ENCODE measurements at places on chromosomes 5 and 9.

GRCh38 chr9:134283692-134284265 is 42.5 kb upstream of the RXRA start:
- DNase-seq = no peak

DNA sequence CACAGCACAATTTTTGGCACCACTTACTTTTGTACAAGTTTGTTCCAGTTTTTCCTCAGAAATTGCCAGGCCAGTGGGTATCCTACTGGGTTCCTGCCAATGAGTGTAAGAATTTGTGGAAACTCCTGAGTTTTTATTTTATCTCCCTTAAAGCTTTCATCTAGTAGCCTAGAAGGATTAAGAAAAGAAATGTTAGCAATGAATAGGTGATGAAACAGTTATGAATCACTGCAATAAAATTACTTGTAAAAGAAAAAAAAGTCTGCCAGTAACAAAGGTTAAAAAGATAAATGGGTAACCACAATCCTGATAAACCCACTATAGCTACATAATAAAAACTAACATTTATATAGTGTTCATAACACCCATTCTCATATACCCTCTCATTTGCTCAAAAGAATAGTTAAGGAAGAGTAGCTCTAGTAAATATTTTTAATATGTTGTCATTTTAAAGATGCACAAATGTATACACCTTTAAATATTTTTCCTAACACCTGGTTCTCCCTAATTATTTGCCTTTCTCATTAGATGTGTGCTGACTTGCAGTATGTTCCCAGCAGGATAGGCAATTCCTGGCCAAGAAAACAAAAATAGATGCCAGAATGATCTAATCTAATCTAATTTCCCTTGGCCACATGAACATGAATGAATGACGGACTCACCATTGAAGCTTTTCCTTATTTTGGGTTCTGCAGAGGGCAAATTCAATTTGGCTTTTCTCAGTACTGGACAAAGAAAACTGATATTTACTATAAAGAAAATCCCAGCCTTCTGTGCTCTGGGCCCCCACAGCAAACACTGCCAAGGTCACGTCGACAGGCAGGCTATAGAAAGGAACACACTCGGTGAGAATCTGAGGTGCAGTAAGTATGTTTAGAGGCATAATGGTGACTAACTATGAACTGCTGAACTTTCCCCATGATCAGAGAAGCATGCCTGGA is 26.4 kb downstream of the ERAP1 start:
- DNase-seq = no peak

DNA sequence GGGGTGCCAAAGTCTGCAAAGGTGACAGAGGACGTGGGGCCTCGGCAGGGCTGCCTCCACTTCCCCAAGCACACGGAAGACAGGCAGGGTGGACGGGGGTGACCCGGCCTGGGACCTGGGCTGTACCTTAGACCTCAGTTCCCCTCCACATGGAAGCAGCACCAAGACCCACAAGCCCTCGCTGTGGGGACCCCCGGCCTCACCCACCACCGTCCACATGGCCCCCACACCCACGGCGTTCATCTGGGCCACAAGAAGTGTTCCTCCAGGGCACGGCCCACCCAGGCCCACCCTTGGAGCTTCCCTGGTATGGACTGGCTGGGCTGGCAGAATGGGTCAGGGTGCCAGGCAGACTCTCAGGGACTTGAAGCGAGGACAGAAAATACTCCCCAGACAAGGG is 45.8 kb upstream of the NKD2 start:
- no peak for DNase-seq

DNA sequence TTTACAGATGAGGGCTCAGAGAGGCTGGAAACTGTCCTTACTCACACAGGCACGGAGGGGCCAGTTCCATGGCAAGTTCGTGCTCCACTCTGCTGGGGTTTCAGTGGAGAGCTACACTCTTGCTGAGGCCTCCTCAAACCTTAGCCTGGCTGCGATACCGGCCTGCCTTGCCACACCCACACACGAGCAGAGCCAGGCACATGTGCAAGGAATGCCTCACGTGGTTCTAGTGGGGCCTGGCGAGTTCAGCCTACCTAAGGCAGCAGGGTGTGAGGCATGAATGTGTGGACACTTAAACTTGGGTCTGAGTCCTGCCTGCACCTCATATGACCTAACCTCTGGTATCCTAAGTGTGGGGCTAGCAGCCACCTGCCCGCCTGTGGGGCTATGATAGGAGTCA is 21.5 kb upstream of the PRDM12 start:
- no peak for DNase-seq

DNA sequence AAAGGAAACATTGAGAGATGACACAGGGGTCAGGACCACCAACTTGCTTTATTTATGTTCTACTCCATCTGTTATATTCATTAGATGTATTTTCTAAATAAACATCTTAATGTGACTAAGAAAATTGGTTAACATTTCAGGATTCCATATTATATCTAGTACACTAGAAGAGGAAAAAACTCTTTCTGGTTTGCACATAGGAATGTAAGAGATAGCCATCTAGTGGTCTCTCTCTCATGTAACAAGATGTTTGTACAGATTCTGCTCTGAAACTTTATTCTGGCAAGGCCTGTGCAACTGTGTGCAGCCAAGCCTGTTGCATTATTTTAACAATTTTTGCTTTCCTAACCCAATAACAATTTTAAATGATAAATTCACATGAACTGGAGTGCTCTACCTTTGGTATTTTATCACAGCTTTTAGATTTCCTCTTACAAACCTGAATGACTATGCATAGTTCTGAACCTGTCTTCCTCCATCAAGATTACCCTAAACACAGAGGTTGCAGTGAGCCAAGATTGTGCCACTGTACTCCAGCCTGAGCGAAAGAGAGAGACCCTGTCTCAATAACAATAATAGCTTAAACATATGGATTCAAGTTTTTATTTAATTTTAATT is 148.2 kb downstream of the GIN1 start:
- no peak for DNase-seq

DNA sequence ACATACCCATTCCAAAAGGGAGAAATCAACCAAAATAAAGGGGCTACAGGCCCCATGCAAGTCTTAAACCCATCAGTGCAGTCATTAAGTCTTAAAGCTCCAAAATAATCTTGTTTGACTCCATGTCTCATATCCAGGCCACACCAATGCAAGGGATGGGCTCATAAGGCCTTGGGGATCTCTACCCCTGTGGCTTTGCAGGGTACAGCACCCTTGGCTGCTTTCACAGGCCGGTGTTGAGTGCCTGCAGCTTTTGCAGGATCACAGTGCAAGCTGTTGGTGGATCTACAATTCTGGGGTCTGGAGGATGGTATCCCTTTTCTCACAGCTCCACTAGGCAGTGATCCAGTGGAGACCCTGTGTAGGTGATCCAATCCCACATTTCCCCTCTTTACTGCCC is 5.0 kb upstream of the SPINK14 start:
- DNase-seq = no peak

DNA sequence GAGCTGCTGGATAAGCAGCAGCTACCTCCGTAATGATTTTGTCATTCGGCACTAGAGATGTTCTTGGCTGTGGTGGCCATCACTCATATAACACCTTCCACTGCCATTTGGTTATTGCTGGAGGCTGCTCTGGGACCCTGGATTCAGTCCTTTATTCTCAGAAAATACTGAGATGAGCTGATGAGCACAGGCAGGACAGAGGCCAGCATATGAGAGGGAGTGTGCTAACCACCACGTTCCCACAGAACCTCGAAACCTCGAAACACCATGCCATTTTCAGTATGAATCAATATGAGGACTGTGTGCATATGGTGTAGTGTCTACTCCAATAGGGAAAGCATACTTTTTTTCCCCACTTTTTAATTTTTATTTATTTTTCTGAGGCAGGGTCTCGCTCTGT is 56.6 kb downstream of the ADAM19 start:
- DNase-seq = no peak

GRCh38 chr5:83145241-83145640 is 67.9 kb downstream of the XRCC4 start:
- DNase-seq = no peak

- DNase-seq = no peak
Measured at GRCh38 chr9:112477330-112477729, 9.3 kb upstream of the KIAA1958 start.

GRCh38 chr5:18097817-18098216 is 463.6 kb downstream of the TAF11L14 start:
- DNase-seq = no peak

DNA sequence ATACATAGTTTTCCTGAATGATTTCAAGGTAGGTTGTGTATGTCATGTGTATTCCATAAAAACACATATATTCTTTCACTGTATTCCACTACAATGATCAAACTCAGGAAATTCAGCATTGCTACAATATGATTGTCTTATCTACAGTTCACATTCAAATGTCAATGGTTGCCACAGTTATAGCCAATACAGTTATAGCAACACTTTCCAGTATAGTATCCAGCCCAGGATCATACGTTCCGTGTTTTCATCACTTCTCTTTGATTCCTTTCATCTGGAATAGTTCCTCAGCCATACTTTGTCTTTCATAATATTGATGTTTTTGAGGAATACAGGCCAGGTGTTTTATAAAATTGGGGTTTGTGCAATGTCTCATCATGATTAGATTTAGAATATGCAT is 9.5 kb downstream of the OR2S2 start:
- DNase-seq = no peak

GRCh38 chr5:96940586-96940985 is 4.7 kb downstream of the LNPEP start:
- DNase-seq = no peak

GRCh38 chr5:93107141-93107540 is 473.9 kb downstream of the NR2F1-AS1 start:
- DNase-seq = no peak

DNA sequence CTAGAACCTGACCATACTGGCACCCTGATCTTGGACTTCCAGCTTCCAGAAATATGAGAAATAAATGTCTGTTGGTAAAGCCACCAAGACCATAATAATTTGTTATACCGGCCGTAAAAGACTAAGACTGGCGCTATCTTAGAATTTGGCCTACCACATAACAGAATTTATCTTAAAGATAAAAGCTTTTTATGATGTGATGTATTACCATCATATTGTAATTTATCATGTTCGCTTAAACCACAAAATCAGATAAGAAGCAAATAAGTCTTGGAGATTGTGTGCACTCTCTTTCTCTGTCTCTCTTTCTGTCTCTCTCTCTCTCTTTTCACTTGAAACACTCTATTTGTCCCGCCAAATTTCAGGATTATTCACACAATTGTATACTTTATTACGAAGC is 35.6 kb downstream of the FST start:
- no peak for DNase-seq

DNA sequence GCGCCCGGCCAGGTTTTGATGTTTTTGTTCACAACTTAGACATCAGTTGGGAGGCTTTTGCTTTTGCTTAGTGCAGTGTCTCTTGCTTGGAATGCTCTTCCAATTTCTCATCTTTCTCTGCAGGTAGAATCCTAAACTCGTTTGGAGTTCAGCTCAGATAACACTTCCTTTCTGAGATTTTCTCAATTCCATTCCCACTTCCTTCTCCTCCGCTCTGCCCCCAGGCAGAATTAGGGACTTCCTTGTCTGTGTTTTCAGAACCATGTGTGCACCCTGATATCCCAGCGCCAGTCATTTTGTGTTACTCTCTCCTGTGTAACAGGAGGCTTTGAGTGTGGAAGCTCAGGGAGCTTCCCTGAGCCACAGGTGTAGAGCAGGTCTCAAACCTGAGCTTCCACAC is 171.0 kb downstream of the INSYN2B start:
- no peak for DNase-seq
